Hematopoietic multipotent progenitor cell treated with erythropoietin and hydrocortisone succinate and interleukin-3 and kit ligand, for 4 days (in vitro differentiated cells): ENCODE measurements at places on chromosomes 11 and 22.

DNA sequence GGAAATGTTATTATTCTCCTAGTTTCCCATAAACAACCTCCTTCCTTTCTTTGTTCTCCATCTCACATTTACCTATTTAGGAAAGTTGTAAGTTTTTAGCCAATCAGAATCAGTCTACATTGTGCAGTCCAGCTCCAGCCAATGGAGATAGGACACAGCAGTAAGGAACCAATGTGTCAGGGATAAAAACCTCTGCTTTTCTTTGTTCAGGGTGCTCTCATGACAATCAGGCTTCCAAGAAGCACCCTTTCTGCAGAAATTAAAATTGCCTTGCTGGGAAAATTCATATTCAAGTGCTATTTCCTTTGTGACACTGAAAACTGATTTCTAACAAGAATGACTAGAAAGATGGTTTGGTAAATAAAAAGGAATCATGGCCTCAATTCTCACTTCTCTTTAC lies 14.6 kb downstream of the SCGB2A1 start:
- DNase-seq: peak; percentile 9

DNA sequence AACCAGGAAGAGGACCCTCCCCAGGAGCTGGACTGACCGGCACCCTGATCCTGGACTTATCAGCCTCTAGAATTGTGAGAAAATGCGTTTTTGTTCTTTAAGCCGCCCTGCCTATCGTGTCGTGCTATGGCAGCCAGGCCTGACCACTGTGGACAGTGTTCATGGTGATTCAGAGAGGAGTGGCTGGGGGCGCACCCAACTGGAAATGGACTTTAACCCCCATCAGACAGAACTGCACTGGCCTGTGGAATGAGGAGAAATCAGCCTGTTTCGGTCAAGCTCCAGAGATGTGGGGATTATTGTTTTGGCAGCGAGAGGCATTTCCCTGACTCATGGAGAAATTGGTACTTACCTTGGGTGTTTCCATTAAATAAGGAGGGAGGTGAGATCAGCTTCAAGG lies 1437.8 kb downstream of the BRD1 start:
- DNase-seq: no peak

DNA sequence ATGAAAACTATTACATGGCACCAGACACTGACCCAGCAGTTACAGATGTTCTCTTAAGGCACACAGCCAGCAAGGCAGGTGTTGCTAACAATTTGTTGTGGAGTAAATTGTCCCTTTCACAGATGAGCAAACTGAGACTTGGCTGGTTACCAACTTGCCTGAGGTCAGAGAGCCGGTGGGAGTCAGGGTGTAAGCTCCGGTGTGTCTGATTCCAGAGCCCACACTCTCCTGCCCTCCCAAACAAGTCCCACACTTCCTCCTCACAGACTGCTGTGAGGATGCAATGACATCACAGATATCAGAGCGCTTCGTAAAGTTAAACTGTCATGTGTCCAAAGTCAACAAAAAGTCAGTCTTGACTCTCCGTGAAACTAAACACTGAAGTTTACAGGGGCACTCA lies 12.5 kb downstream of the GDPD5 start:
- DNase-seq: no peak

GRCh38 chr11:35487532-35488078 lies 37.8 kb downstream of the PAMR1 start:
- peak; percentile 25 for DNase-seq
